ENCODE measurements at places on chromosomes 7 and 10.

DNA sequence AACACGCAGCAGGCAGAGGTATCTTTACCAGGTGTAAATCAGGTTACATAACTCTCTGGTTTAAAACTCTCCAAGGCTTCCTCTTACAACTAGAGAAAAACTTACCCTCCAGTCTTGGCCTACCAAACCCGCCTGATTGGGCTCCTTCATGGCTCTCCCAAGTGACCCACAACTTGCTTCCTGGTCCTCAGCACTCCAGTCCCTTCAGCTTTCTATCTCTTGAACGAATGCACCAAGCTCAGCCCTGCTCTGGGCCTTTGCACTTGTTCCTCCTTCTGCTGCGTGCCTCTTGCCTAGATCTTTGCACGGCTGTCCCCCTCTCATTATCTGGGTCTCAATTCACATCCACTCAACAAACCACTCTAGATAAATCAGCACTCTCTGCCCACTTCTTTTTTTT lies 32.7 kb upstream of the DLD start:
- no peak for DNase-seq

DNA sequence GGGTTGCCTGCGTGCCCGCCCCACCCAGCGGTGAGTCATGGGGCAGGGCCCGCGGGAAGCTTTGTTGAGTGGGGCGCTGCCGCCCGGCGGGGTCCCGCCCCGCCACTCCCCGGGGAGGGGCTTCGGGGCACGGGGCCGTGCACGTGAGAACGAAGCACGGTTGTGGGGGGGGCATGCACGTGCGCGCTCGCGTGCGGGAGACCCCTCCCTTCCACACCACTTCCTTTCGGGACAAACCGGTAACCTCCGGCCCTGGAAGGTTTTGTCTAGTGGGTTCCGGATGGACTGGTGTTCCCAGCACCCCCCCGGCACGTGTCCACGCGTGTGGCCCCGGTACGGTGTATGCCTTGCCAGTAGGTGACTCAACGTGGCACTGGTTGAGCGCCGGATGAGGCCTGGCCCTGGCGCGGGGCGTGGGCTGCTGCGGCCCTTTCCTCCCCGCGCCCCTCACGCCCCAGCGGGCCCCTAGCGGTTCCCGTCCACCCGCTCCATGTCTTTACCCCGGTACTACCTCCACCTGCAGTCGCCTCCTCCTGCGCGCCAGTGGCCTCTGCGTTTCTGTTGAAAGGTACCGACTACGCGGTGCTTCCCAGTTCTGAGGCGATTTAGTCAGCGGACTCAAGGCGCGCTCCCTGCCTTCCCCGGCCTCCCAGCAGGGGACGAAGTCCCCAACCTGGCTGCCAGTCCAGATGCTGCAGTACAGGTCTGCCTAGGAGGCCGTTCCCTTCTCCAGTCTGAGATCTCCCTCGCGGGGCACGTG lies 3.1 kb downstream of the ADIRF start:
- peak; percentile 83 for DNase-seq

DNA sequence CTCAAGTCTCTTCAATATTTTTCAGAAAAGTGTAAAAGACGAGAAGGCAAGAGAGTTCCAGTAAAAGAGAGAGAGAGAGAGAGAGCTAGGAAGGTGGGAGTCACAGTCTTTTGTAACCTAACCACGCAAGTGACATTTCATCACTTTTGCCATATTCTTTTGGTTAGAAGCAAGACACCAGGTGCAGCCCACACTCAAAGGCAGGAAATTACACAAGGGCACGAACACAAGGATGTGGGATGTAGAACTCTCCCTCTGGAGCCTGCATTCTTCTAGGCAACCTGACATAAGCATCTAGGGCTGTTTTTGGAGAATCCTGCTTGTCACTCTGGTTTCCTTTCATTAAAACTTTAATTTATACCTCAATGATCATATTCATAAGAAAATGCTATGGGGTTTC lies 1213.1 kb downstream of the DNAJB9 start:
- no peak for DNase-seq

DNA sequence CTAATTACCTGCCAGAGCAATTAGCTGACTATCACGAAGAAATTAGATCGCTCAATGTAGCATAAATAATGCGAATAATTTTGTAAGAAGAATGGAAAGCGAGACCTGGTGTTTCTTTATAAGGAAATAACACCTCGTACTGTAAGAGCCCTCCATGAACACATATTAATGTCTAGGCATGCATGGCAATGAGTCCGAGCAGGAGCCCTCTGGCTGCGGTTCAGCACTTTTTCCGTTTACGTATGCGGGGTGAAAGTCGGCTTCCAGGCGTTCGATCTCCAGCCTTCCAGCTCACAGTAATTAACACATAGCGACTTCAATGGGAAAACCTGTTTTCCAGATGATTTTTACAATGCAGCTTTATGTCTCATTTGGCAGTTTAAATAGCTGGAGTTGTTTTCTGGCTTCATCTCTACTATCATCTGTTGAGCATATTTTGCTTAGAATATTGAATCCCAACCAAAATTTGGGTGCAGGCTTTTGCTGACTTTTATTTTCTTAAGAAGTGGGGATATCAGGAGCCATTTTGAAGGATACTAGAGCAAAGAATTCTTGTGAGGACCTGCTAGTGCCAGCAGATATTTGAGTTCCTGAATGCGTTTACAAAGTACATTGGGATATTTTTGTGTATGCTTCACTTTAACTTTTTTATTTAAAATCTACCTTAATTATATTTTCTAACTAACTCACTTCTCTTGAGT lies 7.2 kb upstream of the SP8 start:
- DNase-seq: no peak

- DNase-seq: no peak
Observed at GRCh38 chr7:47226696-47227095, 355.2 kb downstream of the TNS3 start.

DNA sequence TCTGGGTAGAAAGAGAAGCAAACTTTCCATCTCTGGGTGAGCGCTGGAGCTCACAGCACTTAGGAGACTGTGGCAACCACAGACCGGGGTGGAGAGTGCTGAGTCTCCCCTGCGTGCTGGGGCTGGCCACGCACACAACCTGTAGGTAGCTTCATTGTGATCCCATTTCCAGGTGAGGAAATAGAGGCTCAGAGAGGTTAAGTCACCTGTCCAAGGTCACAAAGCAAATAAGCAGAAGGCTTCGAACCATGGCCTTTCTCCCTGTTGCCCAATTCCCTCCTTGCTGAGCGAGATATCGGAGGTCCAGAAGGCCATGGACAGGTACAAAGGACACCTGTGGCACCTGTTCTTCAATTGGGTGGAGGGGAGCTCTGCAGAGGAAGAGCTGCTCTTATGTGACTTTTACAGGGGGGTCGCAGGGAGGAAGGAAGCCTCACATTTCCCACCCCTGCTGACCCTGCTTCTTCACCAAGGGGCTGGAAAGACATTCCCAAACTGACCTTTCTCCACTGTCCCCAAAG lies 39.4 kb downstream of the ZCCHC24 start:
- no peak for DNase-seq

GRCh38 chr7:7962851-7963250 lies 5.7 kb upstream of the GLCCI1 start:
- DNase-seq: no peak

GRCh38 chr10:67779465-67780203 lies 58.4 kb downstream of the DNAJC12 start:
- peak; percentile 86 for DNase-seq

GRCh38 chr10:123958241-123958640 lies 66.6 kb upstream of the CPXM2 start:
- DNase-seq: no peak

GRCh38 chr7:81691199-81691821 lies 78.5 kb downstream of the HGF start:
- DNase-seq: no peak

DNA sequence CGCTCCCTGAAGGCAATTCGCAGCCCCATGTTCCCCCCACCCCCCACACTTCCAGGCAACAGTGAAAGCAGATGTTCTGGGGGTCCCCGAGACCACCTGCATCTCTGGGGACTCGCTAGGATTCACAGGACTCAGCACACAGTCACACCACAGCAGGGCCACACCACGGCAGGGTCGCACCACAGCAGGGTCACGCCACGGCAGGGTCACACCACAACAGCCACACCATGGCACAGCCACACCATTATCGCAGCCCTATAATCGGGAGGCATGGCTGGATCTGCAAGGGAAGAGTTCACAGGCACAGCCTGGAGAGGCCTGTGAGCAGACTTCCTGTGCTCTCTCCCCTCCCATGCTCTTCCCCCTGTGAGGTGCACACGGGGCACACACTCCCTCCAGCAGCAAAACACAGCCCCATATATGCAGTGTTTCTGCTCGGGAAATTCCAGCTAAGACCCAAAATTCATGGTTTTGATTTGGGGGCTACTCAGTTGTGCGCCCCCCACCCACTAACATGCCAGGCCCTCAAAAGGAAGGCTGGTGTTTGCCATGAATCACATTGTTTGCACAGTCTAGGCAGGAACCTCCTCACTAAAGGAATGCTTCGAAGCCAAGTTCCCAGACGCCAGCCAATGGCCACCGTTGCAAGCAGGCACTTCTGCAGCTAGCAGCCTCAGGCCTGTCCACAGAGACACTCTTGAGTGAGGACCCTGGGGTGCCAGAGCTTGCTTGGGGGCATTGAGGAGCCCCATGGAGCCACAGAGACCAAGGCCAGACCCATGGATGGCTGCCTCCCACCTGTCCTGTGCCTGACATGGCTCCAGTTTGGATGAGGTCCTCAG lies 7.0 kb upstream of the DPYSL4 start:
- DNase-seq: no peak

- DNase-seq: no peak
Observed at GRCh38 chr7:149731207-149731955, 42.0 kb downstream of the ZNF467 start.

Data from activated CD8-positive, alpha-beta T cell treated with anti-CD3 and anti-CD28 coated beads, Interleukin-2, amount 10 ng/mL, durations not matched to agents 7 days and 5 days (primary cell).